ENCODE measurements at places on chromosomes 16 and 17.

- no peak for DNase-seq
Observed at GRCh38 chr16:54579106-54579728, 292.6 kb upstream of the IRX3 start.

GRCh38 chr17:36030956-36031355 lies 13.2 kb upstream of the CCL23 start:
- no peak for DNase-seq

DNA sequence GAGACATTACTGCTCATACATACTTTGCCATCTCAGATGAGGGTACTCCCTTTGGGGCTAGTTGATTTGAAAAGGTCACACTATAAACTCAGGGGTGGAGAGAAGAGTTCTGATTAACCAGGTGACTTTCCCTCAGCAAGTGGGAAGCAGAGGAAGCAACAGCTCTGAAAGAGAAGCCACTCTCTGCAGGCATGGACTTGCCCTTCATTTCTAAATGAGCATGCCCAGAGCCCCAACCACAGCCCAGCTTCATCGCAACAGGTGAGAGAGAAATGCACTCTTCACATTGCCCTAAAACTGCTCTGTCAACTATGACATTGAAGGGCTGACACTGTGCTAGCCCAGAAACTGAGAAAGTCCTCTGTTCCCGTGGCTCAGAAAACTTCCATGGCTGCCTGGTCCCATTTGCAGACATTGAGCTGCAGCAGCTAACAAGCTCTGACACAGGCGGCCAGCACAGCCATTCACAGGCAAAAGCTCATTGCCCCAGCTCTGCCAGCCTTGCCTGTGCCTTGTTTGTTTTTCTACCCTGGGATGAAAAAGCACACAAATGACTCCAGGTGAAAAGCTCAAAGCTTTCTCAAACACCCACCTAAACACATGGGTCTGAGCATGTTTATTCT lies 419.8 kb upstream of the DYNLRB2 start:
- DNase-seq, result no peak

DNA sequence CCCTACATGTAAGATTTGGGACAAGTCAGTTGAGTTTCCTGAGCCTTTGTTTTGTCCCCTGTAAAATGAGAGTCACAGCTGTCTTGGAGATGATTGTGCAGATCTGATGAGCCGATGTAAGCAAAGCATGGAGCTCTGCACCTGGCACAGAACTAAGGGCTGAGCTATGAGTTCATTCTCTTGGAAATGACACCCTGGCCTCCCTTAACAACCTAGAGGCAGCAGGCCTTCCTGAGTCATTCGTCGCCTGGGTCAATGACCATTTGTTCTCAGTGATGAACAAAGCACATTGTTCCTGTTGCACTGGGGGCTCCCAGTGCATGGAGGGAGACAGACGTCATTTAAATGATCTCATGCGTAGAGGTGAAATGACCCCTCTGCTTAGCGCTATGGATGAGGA lies 62.8 kb upstream of the GCSH start:
- no peak for DNase-seq

- DNase-seq, result no peak
Observed at GRCh38 chr17:60623415-60623814, 23.4 kb downstream of the PPM1D start.

- DNase-seq, result no peak
Observed at GRCh38 chr17:5429191-5429887, 9.4 kb downstream of the RPAIN start.

GRCh38 chr16:399340-400019 lies 2.2 kb upstream of the DECR2 start:
- DNase-seq, result no peak

DNA sequence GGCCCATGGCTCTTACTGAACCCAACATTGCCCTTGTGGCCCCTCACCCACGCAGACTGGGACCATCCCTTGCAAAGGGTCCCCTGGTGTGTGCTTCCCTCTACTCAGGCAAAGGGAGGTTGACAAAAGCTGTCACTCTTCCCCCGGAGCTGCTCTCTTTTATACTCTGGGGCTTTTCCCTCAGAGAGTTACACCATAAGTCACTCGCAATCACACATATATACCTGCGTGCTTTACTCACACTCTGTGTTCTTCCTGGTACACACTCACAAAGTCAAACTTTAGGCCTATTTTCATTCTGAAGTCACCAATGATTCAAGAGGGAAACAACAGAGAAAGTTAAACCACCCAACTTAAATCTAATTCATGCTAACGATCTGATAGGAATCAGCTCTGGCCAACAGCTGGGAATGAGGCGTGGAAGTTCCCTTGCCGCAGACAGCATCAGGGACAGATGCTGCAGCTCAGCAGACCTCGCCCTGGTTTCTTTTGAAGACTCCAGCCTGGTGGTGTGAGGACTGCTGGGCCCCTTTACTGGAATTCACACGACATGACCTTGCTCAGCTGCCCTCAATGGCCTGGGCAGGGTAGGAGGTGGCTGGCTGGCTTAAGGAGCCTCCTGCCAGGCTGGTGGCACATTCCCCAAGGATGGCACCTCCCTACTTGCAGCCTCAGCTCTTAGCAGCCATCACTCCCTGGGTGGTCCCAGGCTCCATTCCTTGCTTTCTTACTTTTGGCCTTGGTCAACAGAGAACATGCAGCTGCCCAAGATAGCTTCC lies 27.3 kb downstream of the HIC1 start:
- no peak for DNase-seq

GRCh38 chr16:29898804-29899515 lies 390 bp downstream of the SEZ6L2 start:
- no peak for DNase-seq

GRCh38 chr16:29811170-29811895 lies 660 bp upstream of the PRRT2 start:
- DNase-seq, result no peak

DNA sequence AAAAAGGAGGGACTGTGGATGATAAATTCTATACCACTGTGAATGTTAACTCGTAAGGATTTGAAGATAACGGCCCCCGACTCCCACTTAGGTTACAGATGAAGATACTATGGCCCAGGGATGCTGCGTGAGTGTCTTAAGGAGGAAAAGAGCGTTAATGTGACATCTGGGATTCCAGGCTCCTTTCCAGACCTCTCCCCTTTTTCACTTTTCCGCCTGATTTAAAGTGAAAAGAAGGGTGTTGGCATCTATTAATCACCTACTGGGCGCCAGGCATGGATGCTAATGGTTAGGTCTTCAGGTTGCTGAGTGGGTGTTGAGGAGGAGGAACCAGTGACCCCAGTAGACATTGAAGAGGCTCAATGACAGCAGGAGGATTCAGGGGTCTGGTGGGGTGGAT lies 117.8 kb downstream of the RBFOX1 start:
- no peak for DNase-seq

- no peak for DNase-seq
Observed at GRCh38 chr16:24943471-24943870, 71.7 kb downstream of the ARHGAP17 start.

- DNase-seq, result no peak
Observed at GRCh38 chr16:89563639-89564392, 3.3 kb downstream of the RPL13 start.

DNA sequence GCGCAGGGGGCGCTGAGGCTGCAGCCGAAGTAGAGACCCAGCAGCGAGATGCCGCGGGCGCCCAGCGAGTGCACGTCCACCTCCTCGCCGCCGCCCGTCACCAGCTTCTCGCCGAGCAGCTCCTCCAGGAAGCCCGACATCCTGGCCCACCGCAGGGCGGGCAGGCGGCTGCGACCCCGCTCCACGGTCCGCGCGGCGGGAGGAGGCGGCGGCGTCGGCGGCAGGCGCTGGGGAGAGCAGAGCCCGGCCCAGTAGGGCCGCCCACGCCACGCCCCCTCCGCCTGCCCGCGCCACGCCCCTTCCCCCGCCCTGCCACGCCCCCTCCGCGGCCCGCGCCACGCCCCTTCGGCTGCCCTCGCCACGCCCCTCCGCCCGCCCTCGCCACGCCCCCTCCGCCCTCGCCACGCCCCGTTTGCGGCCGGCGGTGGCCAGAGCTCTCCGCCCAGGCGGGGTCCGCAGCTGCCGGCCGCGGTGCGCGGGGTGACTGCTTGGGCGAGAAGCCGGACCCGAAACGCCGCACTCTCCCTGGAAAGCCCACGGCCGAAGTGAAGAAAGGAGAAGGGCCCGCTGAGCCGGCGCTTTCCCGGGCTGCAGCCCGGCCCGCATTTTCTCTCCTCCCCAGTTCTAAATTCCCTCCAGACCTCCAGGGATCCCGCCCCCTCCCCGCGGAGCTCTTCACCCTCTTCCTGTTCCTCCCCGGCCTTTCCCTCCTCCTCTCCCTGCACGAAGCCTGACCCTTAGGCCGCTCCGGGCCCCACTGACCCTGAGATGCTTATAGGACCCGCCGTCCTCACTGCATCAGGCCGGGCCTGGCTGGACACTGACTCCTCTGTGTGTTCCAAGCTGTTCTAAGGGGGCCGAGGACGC lies at the start of gene NXN:
TSS of gene NXN (minus strand) at position 238 of the 867 bp plus-strand sequence.
- no peak for DNase-seq

DNA sequence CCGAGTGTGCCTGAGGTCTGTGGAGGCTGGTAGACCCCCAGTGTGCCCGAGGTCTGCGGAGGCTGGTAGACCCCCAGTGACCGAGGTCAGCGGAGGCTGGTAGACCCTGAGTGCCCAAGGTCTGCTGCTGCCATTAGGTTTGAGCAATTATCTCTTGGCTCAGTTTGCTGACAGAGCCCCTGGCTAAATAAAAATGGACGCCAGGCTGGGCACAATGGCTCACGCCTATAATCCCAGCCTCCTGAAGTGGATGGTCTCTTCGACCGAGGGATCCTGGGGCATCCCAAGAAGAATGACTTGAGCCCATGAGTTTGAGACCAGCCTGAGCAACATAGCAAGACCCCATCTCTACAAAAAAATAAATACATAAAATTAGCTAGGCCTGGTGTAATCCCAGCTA lies 98.7 kb upstream of the ZNF469 start:
- no peak for DNase-seq

GRCh38 chr17:67520252-67520906 lies 143.3 kb downstream of the PITPNC1 start:
- no peak for DNase-seq
